ENCODE measurements at places on chromosomes 13 and 19.

DNA sequence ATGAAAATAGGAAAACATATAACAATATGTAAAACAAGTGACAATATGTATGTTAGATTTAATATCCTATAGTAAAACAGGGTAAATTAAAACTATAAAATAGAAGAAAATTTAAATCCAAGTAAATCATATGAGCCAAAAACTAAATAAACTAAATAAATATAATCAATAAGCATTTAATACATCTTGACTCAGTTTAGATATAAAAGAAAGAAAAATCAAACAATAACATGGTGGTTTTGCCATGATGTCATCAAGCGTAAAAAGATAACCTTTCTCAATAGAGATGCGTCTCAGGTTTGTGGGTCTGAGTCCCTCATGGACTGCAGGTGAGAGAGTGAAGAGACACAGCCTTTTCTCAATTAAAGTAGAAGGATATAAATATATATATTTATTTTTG is 26.6 kb upstream of the ZNF331 start:
- DNase-seq, result no peak

DNA sequence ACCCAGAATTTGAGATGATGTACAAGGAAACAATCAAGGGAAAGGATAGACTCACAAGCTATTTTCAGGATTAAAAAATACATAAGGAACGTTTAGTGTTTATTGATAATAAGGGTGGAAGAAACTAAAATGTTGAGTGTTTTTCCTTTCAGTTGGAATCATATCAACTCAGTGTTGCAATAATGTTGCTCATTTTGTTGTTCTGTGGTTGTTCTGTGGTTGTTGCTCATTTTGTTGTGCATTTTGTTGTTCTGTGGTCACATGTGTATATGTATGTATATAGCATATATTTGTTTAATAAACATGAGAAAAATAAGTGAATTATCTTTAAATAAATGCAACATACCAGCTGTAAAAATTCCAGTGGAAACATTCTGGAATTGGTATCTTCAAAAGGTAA is 262.4 kb upstream of the SPRY2 start:
- DNase-seq, result no peak

DNA sequence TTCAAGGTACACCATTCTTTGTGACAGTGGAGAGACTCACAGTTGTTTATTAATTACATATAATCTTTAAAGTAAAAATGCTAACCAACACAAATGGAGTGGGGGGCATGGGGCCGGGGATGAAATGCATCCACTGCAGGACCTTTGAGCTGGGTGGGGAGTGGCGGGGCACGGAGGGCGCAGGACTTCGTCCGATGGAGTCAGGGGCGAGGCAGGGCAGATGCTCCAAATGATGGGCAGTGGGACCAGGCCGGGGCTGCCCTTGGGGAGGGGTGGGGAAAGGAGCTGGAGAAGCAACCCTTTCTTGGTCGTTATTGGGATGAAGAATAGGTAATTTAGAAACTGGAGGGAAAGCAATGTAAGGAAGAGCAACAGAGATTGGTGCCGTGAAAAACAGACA is 220.0 kb downstream of the TEX29 start:
- no peak for DNase-seq

DNA sequence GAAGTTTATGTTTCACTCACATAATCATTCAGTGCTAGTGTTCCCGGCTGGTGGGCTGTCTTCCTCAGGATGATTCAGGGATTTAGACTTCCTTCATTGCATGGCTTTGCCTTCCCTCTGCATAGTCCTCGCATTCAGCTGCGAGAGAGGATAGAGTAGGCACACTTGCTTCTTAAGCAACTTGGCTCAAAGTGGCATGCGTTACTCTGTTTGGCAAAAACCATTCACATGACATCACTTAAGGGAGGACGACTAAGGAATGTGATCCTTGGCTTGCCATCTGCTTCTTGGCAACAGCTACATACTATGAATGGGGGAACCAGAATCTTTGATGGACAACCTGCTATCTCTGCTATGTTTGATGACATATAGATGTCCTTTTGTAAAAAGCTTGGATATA is 359.3 kb downstream of the TDRD3 start:
- DNase-seq, result no peak

DNA sequence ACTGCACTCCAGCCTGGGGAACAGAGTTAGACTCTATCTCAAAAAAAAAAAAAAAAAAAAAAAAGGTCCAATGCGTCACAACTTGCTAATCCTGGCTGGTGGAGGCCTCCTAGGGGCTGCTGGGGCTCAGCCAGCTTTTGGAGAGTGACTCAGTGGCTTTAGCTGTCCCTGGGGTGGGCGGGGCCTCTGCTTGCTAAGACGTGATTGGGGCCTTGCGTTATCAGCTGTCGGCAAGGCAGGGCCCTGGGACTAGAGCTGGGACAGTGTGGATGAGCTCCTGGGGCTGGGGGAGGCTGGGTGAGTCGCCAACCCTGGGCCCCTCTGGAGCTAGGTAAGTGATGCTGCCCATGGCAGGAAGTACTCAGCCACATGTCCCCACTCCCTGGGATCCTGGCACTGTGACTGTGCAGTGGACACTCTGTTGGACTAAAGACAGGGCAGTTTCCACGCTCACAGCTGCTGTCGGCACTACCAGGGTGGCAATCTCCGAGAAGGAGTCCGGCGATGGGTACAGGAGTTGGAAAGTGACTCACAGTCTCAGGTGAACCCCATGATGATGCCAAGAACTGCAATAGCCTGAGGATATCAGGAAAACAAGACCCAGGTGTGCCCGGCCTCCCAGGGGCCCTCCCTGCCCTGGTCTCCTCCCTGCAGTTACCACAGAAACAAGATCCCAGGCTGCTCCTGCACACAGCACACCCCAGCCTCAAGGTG is 32.2 kb downstream of the F2RL3 start:
- peak; percentile 32 for DNase-seq

- no peak for DNase-seq
Observed at GRCh38 chr19:15283141-15283883, 49.0 kb downstream of the BRD4 start.

- DNase-seq, result no peak
Observed at GRCh38 chr13:54301085-54301484, 1272.5 kb downstream of the OLFM4 start.

DNA sequence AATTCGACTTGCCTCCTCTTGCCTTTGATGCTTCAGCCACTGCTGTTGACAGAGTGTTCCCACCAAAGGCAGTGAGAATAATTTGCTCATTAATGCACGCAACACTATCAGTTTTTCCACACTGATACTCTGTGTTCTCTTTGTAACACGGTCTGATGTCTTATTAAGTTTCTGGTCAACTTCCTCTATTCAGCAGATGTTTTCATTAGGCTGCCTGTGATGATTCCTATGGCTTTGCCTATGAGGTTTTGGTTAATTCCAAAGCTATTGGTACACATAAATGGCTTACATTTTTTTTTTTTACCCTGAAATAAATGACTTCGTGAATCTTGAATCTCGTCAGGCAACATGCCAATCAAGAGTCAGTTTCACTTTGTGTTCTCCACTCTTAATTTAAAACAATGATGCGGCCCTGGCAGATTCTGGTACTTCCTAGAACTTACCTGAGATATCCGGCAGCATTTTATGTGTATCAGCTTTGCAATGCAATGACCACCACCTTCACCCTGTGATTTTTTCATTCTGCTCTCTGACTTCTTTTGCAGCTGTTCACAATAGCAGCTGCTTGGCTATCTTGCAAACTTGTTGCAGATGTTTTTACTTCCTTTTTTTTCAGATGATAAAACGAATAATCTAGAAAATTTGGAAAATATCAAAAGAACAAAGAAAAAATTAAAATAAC is 27.5 kb upstream of the KL start:
- no peak for DNase-seq

GRCh38 chr19:16915734-16916133 is 26.9 kb downstream of the F2RL3 start:
- no peak for DNase-seq

- DNase-seq, result no peak
Observed at GRCh38 chr19:55646889-55647731, 902 bp upstream of the CCDC106 start.

DNA sequence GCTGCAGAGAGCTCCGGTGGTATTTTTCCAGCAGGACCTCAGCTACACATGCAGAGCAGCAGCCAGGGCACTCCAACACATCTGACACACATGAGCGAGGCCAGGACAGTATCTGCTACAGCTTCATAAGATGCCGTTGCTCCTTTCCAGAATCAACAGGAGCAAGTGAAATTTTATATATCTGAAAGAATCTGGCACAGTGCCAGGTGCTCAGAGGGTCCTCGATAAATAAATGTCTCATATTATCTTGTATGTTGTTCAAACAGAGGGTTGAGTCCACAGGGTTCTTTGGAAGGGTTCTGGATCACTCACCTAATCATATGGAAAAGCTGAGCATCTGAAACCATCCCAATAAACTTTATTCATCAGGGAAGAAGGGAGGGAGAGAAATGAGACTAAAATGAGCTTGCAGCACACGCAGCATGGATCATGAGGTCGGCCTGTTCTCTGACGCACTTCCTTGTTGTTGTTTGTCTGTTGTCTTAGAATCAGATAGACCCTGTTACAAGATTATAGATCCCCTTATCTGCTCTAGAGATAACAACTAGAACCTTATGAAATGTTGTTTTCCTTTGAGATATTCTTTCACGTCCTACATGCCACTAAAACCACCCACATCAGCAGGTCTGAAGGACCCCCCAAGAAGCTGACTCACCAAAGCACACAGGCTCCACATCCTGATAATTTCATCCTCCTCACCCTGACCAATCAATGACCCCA is 3.2 kb upstream of the METTL21C start:
- no peak for DNase-seq

GRCh38 chr19:677201-677600 is 1.0 kb downstream of the FSTL3 start:
- DNase-seq, result peak; percentile 65

DNA sequence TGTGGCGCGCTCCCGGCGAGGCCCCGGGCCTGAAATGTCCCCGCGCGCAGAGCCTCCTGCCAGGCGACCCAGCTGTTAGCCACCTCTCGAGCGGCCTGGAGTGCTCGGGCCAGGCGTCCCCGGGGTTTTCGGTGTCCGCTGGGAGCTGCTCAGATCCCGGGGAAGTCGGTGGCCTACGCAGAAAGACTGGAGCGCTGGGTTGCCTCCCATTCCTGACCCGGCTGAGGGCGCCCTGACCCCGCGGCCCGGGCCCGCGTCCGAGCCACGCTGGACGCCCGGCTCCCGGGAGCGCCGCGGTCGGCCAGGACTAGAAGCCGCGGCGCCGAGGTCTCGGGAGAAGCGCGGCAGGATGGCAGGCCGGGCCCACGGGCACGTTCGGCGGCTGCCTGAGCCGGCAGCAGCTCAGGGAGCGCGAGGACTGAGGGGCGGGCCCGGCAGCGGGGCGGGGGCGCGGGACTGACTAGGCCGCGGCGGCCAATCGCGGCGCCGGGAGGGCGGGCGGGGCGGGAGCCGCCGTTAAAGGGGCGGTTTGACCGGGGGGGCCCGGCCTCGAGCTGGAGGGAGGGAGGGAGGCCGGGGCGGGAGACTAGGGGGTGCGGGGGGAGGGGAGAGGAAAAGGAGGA is 1.3 kb upstream of the ZIC2 start:
- no peak for DNase-seq

GRCh38 chr13:24308488-24309020 is 826 bp upstream of the C1QTNF9 start:
- DNase-seq, result no peak

DNA sequence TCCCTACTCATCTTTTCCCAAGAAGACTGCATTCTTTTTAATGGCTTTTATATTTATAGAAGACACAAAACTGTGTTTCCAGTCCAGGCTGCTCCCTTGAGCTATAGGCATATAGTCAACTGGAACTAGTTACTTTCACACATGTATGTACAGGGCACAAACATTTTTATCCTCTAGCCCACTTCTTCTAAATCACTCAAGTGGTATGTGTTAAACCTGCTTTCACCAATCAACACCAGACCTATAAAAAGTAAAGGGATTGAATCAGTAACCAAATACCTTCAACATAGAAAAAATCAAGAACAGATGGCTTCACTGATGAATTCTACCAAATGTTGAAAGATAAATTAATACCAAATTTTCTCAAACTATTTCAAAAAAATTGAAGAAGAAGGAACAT is 584.2 kb upstream of the SLITRK1 start:
- DNase-seq, result peak; percentile 51

DNA sequence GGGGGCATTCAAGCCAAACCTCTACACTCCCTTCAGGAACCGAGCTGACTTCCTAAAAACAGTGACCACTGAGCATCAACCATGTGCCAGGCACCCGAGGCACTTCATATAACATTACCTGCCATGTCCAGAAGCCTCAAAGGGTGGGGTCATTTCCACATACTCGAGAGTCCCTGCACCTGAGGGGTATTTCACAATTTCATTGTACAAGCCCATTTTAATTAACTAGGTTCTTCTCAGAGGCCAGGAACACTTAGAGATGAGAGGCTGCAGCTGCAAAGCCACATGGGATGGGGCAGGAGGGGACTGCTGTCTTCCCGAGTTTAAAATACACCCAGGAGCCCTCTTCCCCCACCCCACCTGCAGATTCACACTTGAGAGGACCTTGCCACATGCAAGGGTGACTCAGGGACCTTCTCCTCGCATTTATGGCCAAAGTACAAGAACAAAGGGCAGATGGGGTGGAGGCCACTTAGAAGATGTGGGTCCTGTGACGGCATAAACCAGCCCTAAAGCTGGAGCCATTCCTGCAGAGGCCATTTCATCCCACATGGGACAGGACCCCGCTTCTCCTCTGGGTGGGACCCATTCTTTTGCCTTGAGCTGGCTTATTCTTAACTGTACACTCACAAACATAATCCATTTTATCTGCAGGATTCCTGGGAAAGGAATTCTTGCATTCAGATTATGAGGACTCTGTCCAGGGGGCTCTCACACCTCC is 43.9 kb downstream of the RAB20 start:
- DNase-seq, result no peak

DNA sequence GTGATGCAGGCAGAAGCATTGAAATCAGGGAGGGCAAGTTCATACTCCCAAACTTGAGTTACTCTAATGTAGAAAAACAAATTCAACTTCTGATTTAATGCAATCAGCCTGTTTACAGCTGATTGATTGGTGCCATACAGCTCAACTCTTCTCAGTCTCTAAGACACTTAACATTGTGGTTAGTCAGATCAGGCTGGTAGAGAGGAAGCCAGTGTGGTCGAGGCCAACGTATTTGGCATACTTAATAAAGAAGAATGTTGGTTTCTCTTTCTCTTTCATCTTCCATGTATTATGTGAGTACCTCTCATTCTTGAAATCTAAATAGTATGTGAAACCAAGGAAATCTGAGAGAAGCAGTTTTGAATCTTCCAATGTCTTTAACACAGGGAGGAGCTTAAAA is 255.0 kb upstream of the SLITRK1 start:
- DNase-seq, result no peak

GRCh38 chr19:45517238-45517637 is 10.0 kb downstream of the VASP start:
- no peak for DNase-seq

GRCh38 chr13:32936716-32937115 is 79.5 kb upstream of the KL start:
- DNase-seq, result no peak

DNA sequence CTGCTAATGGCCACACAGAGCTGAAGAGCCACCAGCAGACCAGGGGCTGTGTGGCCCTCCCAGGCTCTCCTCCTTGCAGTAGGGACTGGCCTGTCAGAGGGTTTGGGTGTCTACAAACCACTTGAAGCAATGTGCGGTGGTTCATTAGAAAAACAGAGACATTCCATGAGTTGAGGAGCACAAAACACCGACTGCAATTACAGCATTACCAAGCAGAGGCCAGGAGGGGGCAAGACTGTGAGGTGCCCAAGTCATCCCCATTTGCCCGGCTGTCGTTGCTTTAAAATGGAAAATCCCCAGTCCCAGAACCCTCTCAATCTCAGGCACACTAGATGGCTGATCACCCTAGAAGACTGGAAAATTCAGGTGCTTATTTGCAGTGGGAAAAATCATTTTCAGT is 15.0 kb downstream of the TMTC4 start:
- no peak for DNase-seq

- no peak for DNase-seq
Observed at GRCh38 chr13:111664696-111665095, 344.3 kb downstream of the TEX29 start.

Data from fibroblast of skin of left quadriceps (primary cell).